Activated CD4-positive, alpha-beta T cell treated with anti-CD3 and anti-CD28 coated beads, Interleukin-2, amount 50 U/mL, for 24 hours (primary cell): ENCODE measurements at places on chromosomes 12 and 14.
A peak's percentile ranks its signal among the peaks of the same experiment; 100 is the strongest.

GRCh38 chr12:67649570-67650387 lies 1.2 kb downstream of the DYRK2 start:
- DNase-seq: peak; percentile 18

DNA sequence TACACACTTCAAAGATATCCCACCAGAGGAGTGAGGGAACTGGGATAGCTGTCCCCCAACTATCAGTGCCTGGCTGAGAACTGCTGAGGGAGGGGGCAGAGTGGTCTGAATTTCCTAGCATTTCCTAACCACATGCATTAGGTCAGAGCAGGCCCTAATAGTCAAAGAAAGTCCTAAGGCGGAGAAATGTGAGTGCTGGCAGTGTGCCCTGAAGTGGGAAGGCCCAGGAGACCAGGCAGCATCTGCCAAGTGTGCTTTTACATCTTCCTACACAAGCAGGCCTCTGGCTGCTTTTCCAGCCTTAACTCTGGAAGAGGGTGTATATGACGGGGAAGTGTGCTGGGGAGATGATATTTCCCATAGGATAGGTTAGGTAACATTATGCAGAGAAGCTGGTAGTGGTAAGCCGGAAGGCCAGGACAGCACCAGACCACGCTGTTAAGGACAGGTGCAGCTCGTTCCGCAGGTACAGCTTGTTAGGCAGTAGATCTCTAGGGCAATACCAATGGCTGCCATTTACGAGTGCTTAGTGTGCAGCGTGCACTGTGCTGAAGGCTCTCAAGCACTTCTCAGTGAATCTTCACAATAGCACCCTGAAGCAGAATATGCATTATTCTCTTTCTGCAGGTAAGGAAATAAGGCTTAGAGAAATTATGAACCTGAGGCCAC lies 9.1 kb upstream of the CCDC198 start:
- no peak for DNase-seq

GRCh38 chr14:73289308-73289707 lies 52.0 kb downstream of the PAPLN start:
- DNase-seq: no peak

GRCh38 chr12:108831309-108831991 lies 25.9 kb downstream of the SSH1 start:
- no peak for DNase-seq

DNA sequence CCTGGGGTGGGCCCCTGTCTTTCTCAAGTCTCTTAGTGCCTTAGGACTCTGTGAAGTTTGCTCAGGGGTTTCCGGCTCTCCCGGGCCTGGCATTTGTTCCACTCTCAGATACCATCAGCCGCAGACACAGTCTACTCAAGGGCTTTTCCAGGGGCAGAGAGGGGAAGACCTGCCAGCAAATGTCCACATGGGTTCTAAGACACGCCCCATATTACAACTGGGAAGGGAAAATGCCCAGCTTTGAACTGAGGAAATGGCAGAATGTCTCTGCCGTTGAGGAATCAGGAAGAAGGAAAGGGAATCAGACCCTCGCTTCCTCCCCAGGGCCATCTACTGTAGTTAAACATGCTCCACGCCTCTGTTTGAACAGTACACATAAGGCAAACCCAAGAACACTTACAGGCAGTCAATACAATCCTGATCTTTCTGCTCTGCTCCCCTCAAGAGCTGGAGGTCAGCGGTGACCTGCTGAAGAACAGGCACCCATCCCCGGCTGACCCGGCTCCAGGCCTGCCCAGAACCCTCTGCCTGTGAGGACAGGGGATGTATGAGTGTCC lies 7.9 kb downstream of the CCDC85C start:
- DNase-seq: no peak
